T-helper 2 cell (primary cell): ENCODE measurements at places on chromosomes 4 and X.

GRCh38 chr4:146577111-146577510 is 55.4 kb upstream of the SLC10A7 start:
- DNase-seq: no peak

GRCh38 chrX:37357436-37357835 is 8.3 kb downstream of the PRRG1 start:
- DNase-seq: no peak

GRCh38 chrX:51151734-51152133 is 180.9 kb upstream of the NUDT10 start:
- DNase-seq: no peak

DNA sequence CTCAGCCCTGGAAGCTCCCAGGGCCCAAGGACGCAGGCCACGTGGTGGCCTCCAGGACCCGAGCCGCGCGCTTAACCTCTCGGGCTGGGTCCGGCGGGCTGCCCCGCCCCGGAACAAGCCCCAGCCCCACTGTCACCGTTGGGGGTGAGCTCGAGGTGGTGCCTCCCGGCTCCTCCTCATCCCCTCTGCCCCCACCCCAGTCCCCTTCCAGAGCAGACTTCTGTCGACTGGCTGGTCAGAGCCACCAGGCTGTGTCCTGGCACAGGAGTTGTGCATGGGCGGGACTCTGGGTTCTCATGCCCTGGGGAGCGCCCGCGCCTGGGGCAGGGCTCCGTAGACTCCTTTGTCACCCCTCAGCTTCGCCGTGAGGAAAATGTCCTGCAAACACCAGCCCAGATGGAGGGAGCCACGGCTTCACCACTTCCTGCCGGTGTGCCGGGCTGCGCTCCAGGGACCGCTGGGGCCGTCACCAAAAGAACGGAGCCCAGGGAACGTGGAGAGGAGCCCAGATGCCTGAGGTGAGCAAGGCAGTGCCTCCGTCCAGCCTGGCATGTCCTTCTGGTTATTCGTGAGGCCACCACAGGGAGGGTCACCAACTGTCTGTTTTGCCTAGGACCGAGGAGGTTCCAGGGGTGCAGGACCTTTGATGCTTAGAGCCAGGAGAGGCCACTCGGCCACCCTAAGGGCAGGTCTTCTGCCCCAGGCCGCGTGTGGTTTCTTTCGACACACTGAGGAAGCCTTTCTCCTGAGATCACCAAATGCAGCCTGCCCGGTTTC is 7.1 kb upstream of the RGS12 start:
- DNase-seq: no peak

- DNase-seq: no peak
Measured at GRCh38 chr4:56874923-56875322, 32.8 kb upstream of the REST start.
